ENCODE measurements at places on chromosomes 1 and 21.

DNA sequence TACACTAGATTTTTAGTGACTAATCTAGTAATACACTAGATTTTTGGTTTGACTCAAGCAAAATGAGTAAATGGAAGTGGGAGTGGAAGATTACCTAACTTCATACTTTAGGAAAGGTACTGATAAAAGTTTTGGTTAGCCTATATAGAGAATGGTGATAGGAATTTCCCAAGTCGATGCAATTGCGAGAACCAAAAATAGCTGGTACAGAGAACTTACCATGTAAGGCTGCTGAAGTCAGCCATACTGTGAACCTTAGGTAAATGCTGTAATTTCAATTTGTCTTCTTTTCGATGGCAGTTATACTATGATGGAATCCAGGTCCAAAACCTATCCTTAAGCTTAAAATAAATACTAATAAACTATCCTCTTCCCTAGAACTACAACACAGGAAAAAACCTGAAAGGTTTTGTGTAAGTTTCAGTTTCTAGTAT lies 4.6 kb downstream of the PNRC2 start:
- DNase-seq, result no peak

DNA sequence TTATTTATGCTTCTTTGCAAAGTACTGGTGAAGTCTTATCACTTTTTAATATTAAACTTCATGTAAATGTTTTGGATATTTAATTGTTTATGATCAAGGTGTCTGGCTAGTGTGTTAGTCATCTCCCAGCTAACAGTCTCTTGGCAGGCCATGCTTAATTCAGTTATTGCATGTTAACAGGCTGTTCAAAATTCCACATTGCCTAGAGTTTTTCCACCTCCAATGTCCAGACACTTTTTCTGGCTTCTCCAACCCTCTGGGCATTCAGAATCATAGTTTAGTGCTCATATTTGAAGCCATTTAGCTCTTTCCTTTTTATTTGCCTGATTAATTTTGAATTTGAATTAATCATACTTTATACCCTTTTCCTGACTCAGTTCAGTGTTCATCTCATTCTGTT lies 69.2 kb downstream of the OLFML2B start:
- DNase-seq, result no peak

GRCh38 chr1:7500381-7501083 lies 270.6 kb upstream of the VAMP3 start:
- no peak for DNase-seq

GRCh38 chr1:15541231-15541792 lies 14.7 kb downstream of the DNAJC16 start:
- no peak for DNase-seq

GRCh38 chr1:60825593-60825992 lies 256.8 kb upstream of the NFIA start:
- no peak for DNase-seq

- no peak for DNase-seq
Measured at GRCh38 chr1:24890887-24891286, 39.2 kb downstream of the RUNX3 start.

GRCh38 chr1:67213948-67214347 lies 47.7 kb downstream of the IL23R start:
- DNase-seq, result no peak

- DNase-seq, result no peak
Measured at GRCh38 chr1:147243228-147243685, 773 bp downstream of the CHD1L start.

GRCh38 chr1:236686815-236687160 lies 489 bp downstream of the ACTN2 start:
- DNase-seq, result peak; percentile 5

DNA sequence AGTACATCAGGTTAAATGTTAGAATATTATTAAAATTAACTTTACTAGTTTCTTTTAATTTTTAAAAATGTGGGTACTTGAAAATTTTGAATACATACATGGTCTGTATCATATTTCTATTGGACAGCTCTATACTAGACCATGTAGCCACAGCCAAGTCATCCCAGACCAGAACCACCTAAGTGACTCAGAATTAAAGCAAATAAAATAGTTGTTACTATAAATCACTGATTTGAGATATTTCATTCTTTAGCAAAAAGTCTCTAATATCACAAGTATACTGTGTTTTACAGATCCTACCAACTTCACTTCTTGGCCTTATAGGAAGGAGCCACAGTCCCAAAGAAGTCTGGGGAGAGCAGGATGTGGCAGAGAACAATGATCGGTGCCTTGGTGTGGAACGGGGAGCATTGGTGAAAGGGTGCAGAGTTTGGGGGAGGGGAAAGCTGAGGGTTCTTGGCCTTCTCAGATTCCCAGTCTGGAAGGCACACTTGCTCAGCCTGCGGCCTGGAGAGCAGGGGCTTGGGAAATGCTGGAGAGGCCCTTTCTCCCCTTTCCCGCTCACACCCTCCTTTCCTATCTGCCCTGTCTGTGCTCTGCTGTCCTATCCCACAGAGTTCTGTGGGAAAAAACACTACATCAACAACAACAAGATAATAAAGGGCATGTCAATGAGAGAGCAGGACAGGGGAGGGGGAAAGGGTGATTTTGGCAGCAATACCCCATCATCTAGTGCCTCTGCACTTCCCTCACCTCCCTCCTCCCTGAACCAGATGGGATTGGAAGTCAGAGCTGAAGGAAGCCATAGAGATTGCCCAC lies 122.1 kb downstream of the NGF start:
- no peak for DNase-seq

- peak; percentile 56 for DNase-seq
Measured at GRCh38 chr1:161044908-161045735, 655 bp downstream of the USF1 start.

DNA sequence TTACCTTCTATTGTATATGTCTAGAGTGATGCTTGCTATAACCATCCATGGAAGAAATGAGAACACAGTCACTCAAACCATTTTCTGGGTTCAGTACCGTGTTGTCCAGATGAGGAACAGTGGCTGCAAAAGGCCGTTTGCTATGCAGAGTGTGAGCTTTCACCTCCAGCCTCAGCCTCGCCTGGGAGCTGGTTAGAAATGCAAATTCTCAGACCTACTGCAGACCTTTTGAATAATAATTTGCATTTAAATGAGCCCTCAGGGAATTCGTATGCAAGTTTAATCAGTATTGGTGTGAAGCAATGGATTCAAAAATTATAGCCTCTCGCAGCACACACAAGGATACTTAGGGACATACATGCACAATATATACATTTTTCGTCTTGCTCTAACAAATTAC lies 24.1 kb downstream of the KCNJ15 start:
- no peak for DNase-seq

DNA sequence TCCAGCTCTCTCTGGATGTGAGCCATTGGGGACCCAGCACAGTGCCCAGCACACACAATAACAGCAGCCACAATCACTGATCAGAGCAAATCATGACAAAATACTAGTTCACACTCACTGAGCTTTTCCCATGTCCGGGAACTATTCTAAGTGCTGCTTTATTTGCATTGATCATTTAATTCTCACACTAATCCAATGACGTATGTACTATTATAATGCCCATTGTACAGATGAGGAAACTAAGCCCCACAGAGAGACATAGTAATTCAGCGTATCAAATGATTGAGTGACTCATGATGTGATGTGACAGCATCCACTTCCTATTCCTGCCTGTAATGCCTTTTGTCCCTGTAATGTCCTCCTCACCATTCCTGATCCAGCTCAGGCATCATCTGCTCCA lies 1.9 kb upstream of the S100A8 start:
- DNase-seq, result no peak

DNA sequence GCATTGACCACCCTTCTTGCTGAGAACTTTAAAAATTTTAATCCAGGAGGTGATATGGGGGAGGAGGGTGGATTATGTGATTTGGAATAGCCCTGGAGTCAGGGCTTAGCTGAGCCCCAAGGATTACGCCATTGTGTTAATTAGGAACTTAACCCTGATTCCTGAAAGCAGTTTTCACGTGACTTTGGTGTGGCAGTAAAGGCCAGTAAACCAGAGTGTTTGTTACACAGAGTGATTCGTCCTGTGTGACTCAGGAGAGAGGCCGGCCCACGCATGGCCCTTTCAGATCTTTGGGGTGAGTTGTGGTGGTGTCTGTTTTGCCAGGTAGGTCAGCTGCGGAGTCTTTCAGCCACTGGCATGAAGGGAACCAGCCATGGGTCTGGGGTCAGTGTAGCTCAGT lies 107.6 kb downstream of the NOS1AP start:
- no peak for DNase-seq

DNA sequence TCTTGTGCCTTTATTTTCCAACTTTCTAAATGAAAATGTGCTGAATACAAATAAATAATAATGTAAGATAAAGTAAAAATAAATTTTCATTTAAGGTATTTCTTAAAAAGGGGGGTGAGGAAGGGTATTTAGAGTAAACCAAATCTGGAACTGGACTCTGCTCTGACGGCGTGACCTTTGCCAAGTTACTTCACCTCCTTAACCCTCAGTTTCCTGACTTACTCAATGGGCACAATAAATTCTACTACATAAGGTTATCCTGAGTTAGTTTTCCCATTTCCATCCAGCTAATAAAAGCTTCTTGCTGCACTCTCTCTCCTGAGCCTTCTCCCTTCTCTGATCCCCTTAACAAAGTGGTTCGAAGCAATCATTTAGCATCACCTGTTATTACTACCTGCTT lies 93.9 kb downstream of the NID1 start:
- no peak for DNase-seq

DNA sequence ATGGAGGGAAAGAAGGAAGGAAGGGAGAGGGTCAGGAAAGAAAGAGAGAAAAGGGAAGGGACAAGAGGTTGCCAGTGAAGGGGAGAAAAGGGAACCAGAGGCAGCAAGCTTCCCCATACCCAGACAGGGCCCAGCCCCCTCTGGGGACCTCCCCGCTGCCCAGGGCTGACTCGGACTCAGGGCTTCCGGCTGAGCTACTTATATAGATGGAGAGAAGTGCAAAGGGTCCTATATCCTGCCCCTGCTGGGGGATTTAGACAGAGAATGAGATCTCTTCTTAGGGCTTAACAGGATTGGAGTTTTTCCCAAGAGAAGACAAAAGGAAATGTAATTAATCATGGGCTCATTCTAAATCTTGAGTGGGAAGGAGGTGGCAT lies at the start of gene ETV3L:
Gene ETV3L (minus strand): TSS at position 176 of the 377 bp plus-strand sequence. CDS start 285 bp downstream, outside the sequence.
- no peak for DNase-seq

DNA sequence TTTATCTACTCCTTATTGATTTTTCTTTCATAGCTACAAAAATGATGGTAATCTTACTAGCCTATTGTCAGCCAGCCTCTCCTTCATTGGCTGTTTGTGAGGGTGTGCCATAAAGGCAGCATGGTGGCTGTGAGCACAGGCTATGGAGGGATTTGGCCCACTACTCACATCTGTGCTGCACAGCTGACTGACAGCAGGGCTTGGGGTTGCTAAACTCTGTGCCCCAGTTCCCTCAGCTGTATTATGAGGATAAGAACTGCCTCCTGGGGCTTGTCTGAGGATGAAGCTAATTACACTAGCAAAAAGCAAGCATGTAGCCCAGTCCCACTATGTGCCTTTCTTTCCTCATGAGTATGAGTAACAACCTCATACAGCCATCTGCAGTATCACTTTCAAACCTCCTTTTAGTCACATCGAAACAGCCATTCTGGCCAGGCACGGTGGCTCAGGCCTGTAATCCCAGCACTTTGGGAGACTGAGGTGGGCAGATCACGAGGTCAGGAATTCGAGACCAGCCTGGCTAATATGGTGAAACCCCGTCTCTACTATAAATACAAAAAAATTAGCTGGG lies 66.2 kb downstream of the COQ8A start:
- no peak for DNase-seq

- DNase-seq, result peak; percentile 19
Measured at GRCh38 chr1:167121375-167122120, 27.7 kb downstream of the STYXL2 start.

- no peak for DNase-seq
Measured at GRCh38 chr21:44967082-44968047, 27.5 kb downstream of the SLX9 start.

GRCh38 chr1:236744533-236744932 lies 50.6 kb upstream of the MTR start:
- DNase-seq, result no peak

- no peak for DNase-seq
Measured at GRCh38 chr1:55726994-55727393, 511.8 kb upstream of the USP24 start.

- DNase-seq, result no peak
Measured at GRCh38 chr1:177928194-177928593, 41.7 kb downstream of the SEC16B start.

- no peak for DNase-seq
Measured at GRCh38 chr1:186187601-186188000, 187.5 kb downstream of the TPR start.

DNA sequence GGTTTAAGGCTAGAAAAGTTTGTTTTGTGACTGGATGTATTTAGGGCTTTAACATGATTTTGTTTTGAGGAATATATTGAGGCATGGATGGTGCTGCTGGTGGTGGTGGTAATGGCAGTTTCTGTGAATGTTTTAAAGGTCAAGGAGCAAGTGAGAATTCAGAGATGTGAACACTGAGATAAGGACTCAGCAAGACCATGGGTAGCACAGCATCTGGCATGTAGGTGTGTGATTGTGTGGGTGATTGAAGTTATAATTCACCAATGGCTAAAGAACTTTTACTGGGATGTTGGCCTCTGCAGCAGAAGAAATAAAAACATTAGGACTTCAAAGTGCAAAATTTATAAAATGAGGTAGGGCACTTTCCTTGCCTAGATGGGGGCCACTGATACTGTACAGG lies 65.9 kb downstream of the MACF1 start:
- no peak for DNase-seq

DNA sequence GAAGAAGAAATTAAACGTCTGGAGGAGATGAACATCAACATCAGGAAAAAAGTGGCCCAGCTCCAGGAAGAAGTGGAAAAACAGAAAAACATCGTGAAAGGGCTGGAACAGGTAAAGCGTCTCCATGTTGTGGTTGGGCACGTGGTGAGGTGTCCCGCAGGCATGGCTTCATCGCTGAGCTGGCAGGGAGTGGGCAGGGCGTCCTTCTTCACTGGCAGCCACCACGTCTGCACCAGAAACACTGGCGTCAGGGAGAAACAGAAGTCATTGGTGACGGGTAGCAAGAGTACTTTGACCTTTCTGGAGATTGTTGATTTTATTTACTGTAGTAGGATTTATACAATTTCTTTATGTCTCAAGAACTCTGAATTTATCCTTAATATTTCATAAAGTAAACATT lies 59.0 kb upstream of the DIP2A start:
- DNase-seq, result no peak

- DNase-seq, result no peak
Measured at GRCh38 chr1:70220517-70221237, 503 bp upstream of the SRSF11 start.

- peak; percentile 8 for DNase-seq
Measured at GRCh38 chr1:115828101-115829022, 12.6 kb downstream of the NHLH2 start.
